ENCODE measurements at places on chromosomes 7 and 10.

DNA sequence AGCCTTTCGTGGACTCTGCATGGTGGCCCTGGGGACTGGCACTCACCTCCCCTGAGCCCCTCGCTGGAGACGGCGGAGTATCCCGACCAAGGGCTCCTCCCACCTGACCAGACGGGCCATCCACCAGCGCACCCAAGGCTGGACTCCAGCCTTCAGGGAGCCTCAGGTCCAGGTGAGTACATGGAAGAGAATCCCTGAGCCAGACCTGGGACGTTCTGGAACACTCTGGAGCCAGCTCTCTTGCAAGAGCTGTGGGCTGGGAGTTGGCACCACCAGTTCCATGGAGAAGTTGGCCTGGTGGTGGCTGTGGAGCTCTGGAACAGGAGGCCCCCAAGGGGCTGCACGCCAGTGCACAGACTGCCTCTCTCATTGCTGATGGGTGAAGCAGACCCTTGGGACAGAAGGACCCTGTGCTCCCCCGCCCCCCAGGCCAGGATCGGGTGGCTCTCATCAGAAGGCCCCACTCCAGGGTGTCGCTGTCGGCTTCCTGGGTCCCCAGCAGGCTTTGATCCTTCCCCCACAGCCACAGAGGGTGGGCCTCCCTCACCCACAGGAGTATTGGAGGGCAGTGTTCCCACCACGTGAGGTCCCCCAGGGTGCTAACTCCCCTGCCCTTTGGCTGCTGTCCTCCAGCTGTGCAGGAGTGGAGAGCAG lies 189.9 kb downstream of the EBF3 start:
- DNase-seq, result no peak

- no peak for DNase-seq
Observed at GRCh38 chr7:81845744-81846241, 75.9 kb upstream of the HGF start.

GRCh38 chr7:151387161-151388006 lies 22.5 kb downstream of the WDR86 start:
- no peak for DNase-seq

DNA sequence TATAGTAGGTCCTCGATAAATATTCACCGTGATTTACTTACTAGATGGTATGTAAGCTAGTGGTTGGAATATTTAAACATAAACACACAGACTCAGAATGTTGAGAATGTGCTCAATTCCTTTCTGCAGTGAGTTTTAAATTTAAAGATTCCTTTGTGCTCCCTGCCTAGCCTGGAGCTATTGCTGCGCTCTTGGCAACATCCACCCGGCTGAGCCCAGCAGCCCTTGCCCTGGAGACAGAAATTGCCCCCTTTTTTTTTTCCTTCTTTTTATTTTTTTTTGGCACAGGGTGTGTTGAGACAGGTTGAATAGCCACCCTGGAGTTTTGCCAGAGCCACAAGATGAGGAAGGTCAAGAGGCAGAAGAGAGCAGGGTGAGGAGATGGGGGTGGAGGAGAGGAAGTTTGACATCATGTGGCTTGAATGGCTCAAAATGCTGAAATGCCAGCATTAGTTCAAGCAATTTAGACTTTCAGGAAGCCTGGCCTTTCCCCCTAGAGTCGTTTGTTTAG lies 180.8 kb downstream of the PRKCQ start:
- DNase-seq, result peak; percentile 37

DNA sequence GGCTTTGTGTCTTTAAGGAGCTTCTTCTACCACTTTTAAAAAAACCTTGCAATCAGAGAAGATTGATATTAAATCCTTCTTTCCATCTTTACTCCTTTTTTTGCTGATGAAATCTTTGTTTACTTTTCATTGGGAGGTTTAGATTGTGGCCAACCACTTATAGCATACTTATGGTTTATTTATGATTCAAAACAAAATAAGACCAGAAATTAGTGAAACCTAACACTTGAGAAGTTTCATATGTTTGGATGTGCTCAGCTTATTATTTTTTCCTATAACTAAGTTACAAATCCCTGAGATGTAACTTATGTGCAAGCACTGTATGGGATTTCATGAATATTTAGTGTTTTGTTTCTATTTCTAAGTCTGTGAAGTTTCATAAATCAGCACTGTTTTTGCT lies 13.5 kb upstream of the PRPS1L1 start:
- DNase-seq, result no peak

DNA sequence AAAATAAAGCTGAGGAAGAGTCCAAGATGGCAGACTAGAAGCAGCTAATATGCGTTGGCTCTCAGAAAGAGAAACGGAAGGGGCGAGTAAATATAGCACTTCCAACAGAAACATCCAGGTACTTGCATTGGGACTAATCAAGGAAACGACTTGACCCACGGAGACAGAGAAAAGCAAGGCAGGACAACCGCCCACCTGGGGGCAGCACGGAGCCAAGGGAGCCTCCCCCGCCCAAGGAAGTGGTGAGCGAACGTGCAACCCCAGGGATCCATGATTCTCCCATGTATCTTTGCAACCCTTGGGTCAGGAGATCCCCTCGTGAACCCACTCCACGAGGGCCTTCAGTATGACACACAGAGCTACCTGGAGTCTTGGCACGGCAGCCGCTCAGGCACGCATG lies 45.4 kb upstream of the GRM3 start:
- no peak for DNase-seq

- no peak for DNase-seq
Observed at GRCh38 chr10:128952856-128953255, 514.2 kb upstream of the MGMT start.

GRCh38 chr10:89745903-89746302 lies 44.5 kb downstream of the KIF20B start:
- DNase-seq, result no peak

- no peak for DNase-seq
Observed at GRCh38 chr10:124436191-124436638, 13.6 kb downstream of the NKX1-2 start.

GRCh38 chr7:85773116-85773728 lies 586.4 kb upstream of the SEMA3D start:
- no peak for DNase-seq

- no peak for DNase-seq
Observed at GRCh38 chr7:24948739-24949138, 31.2 kb downstream of the OSBPL3 start.

DNA sequence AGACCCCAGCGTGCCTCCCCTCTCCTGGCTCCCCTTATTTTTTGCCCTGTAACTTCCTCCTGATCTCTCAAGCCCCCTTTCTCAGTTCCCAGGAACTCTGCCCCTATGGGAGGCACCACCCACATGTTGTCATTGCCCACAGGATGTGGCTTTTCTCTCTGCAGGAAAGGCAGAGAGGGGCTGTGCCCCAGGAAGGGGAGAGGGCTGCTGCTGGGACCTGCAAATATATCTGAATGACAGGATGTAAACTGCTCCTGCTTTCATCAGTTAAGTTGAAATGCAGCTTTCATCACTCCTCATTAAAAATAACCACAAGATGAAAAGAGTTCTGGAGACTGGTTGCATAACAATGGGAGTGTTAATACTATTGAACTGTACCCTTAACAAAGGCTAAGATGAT lies 103.3 kb downstream of the CLEC2L start:
- peak; percentile 55 for DNase-seq

DNA sequence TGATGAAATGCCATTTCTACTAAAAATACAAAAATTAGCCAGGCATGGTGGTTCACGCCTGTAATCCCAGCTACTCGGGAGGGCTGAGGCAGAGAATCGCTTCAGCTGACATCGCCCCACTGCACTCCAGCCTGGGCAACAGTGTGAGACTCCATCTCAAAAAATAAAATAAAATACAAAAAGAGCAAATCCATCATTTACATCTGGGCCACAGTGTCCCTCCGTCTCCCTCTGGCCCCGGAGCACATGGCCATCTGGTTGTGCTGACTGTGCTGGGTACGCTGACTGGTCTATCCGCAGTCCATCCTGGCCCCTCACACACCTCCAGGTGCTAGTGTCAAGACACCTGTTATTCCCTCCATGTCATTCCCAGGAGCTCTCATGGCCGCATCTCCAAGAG lies 42.1 kb downstream of the KCNH2 start:
- no peak for DNase-seq

GRCh38 chr7:69911337-69911736 lies 313.1 kb downstream of the AUTS2 start:
- DNase-seq, result no peak

DNA sequence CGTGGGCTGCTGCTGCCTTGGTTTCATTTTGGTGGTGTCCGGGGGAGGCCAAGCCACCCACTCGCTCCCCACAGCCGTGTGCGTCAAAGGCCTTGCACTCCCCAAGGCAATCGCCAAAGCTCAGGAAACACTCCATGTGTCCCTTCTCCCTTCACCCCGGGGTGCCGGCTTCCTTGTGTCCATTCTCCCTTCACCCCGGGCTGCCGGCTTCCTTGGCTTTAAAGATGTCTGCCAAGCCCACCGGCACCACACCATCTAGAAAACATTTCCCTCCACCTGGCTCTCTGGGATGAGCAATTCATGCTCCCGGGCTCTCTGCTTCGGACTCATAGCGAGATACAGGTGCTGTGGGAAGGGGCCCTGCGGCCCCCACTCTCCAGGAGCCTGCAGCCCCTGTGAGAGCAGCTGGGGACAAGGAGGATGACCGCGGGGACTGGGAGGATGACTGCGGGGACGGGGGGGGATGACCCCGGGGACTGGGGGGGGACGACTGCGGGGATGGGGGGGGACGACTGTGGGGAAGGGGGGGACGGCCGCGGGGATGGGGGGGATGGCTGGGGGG lies 322.1 kb downstream of the DNAJB6 start:
- no peak for DNase-seq

GRCh38 chr10:18542832-18543231 lies 108.6 kb downstream of the NSUN6 start:
- DNase-seq, result no peak

- DNase-seq, result no peak
Observed at GRCh38 chr7:30841025-30841735, 70.0 kb downstream of the MINDY4 start.

DNA sequence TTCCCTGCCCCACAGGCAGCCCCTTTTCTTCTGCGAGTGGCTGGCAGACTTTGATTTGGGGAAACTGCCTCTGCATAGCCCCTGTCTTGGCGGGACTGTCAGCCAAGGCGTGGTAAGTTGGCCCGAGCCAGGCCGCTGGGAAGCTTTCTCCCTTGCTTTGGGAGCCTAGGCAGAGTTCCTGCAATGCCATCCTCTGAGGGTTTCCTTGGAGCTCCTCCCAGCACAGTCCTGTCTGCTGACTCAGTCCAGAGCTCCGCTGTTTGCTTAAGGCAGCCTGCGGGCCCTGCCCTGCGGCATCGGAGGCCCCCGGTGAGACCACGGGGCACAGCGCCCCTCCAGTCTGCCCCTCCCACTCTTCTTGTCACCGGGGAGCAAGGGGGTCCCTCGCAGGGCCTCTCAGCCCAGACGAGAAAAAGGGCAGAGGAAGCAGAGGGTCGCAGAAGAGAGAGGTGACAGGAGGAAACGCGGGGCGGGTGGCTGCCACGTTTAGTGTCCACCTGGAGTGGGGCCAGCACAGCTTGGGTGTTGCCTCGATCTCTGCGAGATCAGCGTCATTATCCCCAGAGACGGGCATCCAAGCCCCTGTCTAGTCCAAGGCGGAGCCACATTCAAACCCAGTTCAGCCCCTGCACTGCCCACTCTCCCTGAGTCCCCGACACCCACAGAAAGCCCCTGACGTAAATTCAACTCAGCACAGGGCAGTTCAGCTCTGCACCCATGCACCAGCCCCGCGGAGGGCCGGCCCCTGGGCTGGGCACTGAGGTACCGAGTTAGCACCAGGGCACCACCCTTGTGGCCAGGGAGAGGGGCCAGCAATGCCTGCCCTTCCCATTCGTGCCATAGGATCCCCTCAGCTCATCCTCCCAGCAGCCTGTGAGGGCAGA lies 59.0 kb upstream of the CHST15 start:
- peak; percentile 31 for DNase-seq

DNA sequence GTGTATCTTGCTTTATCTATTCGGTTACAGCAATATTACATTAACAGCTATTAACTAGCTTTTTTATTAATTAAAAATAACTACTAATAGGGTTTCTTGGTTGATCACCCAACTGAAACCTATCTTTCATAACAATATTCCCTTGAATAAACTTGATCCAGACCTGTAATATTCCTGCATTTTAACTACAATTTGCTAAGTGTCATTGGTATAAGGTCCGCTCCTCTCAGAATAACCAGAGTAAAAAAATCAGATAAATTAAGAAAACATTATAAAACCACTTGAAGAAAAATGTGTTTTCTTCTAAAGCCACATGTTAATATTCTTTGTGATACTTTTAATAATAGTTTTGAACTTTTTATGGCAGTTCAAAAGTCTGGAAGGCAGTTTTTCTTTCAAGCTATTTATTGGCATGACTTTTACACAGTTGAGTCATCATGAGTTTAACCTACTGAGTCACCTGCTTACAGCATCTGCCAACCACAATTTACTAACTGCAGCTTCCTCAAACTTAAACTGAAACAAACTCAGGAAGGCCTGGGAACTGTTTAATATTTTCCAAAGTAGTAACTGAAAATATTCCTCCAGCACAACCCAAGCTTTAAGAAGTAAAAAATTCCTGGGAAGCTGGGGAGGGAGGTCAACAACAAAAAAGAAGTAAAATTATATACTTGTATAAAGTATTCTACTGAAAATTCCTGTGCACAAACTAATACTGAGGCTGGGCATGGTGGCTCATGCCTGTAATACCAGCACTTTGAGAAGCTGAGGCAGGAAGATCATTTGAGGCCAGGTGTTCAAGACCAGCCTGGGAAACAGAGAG lies 103.2 kb downstream of the NRBF2 start:
- DNase-seq, result peak; percentile 60

- DNase-seq, result no peak
Observed at GRCh38 chr7:89666136-89666835, 488.0 kb upstream of the STEAP1 start.

- no peak for DNase-seq
Observed at GRCh38 chr10:120607710-120608703, 151.0 kb downstream of the PLPP4 start.

- DNase-seq, result no peak
Observed at GRCh38 chr7:33762911-33763306, 142.4 kb upstream of the BMPER start.

DNA sequence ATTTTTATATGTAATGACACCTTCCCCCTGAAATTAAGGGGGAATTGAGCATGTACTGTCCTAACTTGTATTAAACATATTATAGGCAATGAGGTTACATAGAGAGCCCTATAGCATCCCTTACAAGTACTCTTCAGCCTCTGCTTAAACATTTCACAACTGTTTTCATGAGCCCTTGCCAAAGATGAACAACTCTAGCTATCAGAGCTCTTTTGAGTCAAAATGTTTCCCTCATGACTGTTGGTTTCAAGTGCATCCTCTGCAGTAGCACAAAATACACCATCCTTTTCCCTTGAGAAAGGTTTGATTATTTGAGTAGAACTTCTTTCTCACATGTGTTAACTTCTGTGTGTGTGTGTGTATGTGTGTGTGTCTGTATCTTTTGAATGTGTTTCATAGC lies 1157.6 kb upstream of the CELF2 start:
- DNase-seq, result no peak

DNA sequence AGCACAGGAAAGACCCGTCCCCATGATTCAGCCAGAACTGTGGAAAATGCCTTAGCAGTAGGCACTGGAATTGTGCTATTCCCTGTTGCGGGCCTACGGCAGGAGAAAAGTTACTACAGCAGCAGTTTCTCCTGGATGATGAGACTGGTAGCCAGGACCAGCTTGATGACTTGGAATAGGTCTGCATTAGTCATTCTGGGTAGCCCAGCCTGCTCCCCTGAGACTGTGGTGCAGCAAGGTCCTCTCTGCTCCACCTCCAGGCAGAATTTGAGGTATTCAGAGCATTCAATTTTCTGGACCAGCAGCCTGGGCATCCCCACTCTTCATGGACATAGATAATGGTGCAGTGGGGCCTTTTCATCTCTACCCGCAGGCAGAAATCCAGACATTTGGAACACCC lies 490.0 kb downstream of the SH2D4B start:
- DNase-seq, result no peak
